ENCODE measurements at places on chromosomes 4 and X. TPM values are rescaled to one million over a fixed set of nuclear protein-coding genes. Genes with fewer than 3 reads are reported as not detected.

FAM9A gene
- not detected for polyA plus RNA-seq

MGAT4D gene
- polyA plus RNA-seq = not detected

GAGE12E gene
- polyA plus RNA-seq = not detected

NCBP2L gene
- not detected for polyA plus RNA-seq

CITED1 gene
- polyA plus RNA-seq = 0.41 TPM

Measured in SK-N-SH (cell line).